Putamen (tissue), 1 donor: ENCODE measurements at places on chromosomes 4 and X.

- no peak for DNase-seq
Measured at GRCh38 chr4:134375775-134376174, 174.2 kb upstream of the PABPC4L start.

GRCh38 chrX:29487214-29487613 is 728.1 kb upstream of the MAGEB2 start:
- no peak for DNase-seq

- no peak for DNase-seq
Measured at GRCh38 chrX:84467898-84468297, 34.4 kb downstream of the HDX start.

DNA sequence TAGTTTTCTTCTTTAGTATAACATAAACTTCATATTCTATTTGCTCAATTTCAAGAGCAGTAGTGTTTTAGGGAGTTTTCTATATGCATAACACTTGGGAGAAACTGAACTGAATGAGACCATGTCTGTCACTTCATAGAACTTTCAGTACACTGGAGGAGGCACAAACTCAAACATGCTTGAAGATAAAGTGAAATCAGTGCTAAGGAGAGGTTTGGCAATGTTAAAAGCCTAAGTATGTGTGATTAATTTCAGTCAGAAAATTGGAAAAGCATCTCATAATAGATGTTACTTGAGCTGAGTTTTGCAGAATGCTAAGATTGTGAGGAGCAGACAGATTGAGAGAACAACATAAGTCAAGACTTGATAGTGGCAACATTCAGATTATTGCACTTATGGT is 411.2 kb upstream of the HS3ST1 start:
- DNase-seq, result no peak

GRCh38 chrX:78313526-78313925 is 13.9 kb downstream of the CYSLTR1 start:
- DNase-seq, result no peak

- no peak for DNase-seq
Measured at GRCh38 chr4:121686255-121686654, 10.5 kb downstream of the ANXA5 start.

DNA sequence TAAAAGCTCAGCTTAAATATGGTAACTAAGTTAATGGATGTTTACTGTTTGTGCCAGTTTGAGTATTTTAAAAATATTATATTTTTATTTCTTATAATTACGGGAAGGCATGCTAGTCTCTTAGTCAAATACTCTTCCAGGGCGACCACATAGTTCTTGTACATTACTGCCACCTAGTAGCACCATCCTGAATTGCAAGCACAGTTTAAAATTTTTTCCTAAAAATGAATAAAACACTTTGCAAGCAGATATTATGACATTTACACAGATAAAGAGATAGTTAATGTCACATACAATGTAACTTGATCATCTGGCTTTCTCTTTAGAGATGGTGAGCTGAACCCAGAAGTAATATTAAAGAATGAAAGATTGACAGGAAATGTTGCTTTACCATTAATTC is 11.5 kb downstream of the NDP start:
- no peak for DNase-seq

GRCh38 chr4:57125996-57126395 is 15.8 kb upstream of the IGFBP7 start:
- no peak for DNase-seq

- no peak for DNase-seq
Measured at GRCh38 chr4:180642732-180643131, 1600.5 kb upstream of the TENM3 start.

DNA sequence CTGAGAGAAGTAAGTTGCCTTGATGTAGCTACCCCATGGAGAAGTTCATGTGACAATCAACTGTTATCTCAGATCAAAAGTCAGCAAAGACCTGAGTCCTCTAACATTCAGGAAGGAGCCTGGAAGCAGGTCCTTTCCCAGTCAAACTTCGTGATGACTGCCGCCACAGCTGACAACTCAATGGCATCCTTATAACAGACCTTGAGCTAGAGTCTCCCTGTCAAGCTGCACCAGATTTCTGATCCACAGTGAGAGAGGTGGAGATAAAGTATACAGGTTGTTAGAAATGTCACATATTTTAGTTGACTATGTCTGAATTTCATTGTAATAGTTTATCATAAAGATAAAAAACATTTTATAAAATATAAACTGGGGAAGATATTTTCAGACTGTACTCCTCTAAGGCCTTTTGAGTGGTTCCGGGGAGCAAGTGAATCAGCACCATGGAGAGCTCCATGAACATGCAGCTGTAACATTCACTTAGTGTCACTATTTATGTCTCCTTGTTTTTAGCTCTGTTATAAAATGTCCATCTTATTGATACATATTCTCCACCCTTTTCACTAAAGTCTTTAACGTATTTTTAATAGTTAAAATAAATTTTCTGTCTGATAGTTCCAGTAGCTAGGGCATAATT is 1653.5 kb upstream of the AGA start:
- no peak for DNase-seq

DNA sequence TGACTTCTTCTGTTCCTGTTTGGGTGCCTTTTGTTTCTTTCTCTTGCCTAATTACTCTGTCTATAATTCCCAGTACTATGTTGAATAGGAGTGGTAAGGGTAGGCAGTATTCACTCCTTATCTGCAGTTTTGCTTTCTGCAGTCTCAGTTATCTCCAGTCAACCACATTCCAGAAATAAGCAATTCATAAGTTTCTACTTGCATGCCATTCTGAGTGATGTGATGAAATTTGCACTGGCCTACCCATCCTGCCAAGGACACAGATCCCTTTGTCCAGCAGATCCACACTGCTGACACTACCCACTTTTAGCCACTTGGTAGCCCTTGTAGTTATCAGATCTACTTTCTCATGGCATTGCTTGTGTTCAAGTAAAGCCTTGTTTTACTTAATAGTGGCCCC is 971.6 kb upstream of the INTU start:
- no peak for DNase-seq

DNA sequence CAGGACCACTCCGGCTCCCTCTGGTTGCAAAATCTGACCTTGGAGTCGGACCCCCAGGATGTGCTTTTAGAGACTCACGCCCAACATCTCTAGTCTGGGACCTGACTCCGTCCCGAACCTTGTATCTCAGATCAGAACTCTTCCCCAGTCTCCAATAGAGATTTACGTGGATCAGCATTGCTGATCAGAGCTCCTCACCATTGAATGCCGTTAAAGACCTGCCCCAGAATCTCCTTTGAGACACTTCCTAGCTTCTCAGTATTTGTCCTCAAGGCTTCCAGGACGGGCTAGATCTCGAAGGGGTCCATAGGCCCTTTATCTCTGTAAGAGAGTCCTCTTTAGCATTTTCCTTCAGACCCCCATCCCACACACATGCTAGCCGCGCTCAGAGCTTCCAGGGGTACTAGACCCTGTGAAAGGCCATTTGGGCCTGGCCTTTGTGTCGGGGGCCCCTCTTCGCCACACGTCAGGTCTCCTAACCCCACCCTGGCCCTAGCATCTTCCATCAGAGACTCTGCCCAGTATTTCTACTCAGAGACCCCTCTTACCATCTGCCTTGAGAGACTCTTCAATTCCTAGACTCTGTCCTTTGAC is 662 bp downstream of the UBA1 start:
- peak; percentile 14 for DNase-seq

DNA sequence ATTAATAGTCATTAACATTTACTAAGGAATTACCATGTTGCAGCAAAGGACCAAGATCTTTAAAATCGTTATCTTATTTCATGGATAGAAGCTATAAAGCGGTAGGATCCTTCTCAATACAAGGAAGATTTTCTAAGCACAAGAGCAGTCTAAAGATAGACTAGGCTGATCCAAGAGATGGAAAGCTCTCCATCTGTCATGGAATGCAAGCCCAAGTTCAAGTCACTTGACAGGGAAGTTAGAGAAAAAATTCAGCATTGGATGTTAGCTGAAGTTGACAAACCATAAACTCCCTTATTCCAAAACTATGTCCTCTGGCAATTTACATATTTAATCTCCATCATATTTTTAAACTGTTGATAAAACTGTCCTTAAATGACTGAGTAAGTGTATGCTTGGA is 177.7 kb downstream of the LDB2 start:
- DNase-seq, result no peak

DNA sequence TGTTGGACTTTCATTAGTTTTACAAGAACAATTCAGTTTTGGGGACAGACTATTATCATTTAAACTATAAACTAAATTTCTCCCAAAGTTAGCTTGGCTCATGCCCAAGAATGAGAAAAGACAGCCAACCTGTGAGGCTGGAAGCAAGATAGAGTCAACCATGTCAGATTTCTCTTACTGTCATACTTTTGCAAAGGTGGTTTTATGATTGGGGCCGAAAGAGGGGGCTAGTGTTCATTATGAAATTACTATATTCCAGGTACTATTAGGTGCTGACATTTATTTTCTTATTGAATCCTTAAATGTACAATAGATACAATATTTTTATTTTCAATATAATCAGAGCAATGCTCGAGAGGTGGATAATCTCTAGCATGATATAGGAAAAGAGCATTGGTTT is 30.6 kb downstream of the HERC6 start:
- DNase-seq, result no peak

DNA sequence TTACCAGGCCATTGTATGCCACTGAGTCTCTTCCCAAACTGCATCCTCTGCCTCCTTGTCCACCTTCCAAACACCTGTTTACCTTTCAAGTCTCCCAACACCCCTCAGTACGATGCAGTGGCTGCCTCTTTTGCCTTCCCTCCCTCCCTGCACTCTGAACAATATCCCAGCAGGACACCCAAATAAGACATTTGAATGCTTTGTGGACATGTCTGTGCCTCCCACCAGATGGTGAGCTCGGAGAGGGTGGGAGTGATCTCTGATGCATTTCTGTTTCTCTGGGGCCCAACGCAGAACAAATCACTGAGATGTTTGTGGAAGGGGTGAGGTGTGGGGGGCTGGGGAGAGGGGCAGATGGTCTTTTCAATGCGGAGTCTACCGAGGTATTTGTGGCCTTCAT is 33.4 kb downstream of the PJA1 start:
- no peak for DNase-seq

DNA sequence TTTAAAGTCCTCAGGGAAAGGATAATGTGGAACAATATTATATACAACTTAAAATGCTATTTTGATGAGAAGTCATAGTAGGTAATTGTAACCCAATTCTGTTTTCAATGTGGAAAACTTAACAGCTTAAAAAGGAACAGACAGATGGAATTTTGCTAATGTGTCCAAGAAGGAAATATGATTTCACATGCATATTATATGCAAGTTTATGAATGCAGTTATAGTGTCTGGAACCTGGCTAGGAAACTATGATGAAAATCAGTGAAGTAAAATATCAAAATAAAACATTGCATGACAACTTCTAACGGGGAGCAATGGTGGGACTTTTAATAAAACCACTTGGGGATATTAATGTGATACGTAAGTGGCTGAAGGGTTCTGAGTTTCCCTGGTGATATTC is 152.6 kb upstream of the HAND2 start:
- no peak for DNase-seq

DNA sequence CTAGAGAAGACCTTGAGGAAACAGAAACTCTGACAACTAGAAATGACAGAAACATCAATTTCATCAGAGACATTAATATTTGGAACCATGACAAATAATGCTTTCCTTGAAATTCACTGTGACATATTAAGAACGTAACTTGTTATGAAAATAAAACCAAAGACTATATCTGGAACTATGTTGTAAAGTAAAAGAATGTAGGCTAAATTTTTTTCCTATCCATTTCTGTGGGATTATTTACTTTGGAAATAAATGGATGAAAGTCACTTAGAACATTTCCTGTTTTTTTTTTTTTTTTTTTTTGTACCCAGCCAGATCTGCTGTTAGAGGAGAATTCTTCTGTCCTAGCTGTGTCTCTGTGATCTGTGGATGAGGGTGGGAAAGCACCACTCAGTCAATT is 255.9 kb downstream of the SPRY1 start:
- no peak for DNase-seq

GRCh38 chr4:106582103-106582502 is 213.5 kb upstream of the GIMD1 start:
- no peak for DNase-seq

GRCh38 chr4:141921293-141921692 is 284.9 kb downstream of the IL15 start:
- no peak for DNase-seq

- DNase-seq, result no peak
Measured at GRCh38 chr4:21198683-21199082, 498.4 kb downstream of the PACRGL start.

DNA sequence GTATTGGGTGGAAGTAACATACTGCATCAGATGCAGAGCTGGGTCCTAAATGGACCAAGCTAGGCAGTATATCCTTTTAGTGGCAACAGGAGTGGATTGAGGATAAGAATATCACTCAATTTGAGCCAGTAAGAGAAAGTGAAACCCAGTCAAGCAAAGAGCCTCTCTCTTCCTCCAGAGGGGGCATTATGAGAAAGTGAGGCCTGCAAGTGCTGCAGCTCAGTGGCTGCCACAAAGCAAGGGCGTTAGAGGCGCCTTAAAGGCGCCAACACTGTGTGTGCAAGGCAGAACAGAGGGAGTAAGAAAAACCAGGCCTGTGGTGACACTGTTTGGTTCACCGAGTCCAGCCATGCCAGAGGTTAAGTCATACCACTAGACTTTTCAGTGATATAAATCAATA is 17.5 kb downstream of the STX18 start:
- no peak for DNase-seq

DNA sequence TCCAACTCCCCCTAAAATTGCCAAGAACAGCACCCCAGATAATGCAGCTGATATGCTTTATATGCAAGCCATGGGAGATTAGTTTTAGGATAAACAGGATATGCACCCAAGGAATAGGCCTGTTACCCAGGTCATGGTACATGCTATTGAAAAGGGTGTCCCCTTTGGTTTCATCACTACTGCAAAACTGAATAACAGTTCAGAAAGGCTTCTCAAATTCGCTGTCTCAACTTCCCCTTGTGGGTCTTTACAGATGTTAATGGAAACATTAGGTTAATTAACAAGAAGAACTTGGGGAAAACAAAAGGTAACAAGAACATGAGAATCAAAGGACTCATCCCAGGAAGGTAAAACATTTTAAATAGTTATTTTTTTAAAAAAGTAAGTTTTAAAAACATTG is 318.7 kb downstream of the PRR32 start:
- DNase-seq, result no peak

DNA sequence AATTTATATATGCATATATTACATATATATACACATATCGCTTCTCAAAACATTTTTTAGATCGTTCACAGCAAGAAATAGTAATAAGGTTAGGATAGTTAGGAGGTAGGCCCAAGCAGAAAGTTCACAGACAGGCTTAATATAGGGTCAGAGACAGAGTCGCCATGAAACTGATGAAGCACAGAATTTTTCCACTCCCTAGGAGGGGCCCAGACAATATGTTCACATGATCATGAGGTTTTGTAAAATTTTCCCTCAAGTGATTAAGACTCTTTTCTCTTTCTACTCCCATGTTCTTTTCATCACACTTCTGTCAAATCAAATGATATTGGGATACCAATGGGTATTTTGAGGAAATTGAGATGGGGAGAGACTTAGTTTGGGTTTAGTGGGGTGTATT is 5.2 kb upstream of the ENAM start:
- DNase-seq, result no peak
